ENCODE measurements at places on chromosomes 12 and 14.

DNA sequence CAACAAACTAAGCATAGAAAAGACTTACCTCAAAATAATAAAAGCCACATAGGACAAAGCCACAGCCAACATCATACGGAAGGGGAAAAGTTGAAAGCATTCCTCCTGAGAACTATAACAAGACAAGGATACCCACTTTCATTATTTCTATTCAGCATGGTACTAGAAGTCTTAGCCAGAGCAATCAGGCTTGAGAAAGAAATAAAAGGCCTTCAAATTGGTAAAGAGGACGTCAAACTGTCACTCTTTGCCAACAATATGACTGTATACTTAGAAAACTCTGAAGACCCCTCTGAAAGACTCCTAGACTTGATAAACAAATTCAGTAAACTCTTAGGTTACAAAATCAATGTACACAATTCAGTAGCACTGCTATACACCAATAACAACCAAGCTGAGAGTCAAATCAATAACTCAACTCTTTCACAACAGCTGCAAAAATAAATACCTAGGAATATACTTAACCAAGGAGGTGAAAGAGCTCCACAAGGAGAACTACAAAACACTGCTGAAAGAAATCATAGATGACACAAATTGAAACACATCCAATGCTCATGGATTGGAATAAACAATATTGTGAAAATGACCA, 11.6 kb upstream of the CLEC1A start:
- no peak for DNase-seq

DNA sequence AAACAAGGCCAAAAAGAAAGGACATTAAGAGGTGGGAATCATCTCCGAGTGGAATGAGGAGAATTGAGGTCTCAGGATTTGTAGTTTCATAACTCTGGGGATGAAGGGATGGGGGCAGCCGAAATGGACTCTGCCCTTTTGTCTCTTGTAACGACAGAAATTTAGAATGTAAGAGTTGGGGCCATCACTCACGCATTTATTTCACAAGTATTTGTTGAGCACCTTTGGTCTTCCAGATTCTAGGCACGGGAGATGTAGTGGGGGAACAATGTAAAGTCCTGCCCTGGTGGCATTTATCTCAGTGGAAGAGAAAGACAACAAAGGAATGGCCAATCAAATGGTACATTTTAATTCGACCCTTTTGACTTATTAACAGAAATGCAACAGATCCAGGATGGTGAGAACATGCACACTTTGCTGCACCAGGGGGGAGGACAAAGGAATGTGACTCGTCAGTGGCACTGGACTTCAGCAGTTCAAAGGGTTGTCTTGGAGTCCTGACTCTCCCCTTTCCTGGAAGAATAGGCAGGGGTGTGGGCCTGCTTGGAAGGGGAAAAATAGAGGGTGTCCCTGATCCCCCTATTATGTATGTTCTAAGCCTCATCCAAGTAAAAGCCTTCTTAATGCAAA, 102.0 kb downstream of the TMEM30B start:
- no peak for DNase-seq

DNA sequence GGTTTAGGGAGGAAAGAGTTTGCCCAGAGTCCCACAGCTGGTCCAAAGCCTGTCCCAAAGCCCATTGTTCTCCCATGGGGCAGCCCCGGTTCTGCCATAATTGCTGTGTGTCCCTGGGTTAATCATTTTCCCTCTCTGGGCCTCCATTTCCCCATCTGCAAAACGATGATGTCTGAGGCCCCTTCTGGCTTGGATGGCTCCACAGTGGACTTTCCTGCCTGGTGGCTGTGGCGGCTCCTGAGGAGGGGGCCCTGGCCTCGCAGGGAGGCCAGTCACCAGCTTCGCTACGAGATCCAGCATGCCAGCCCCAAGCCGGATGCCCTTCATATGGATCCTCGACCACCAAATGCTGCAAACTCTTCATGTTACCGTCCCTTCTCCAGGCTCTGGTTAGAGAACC, 37.5 kb upstream of the PPP1R13B start:
- DNase-seq: no peak

GRCh38 chr14:46290706-46291105, 360.9 kb downstream of the RPL10L start:
- no peak for DNase-seq

GRCh38 chr14:90136904-90137303, 75.1 kb downstream of the KCNK13 start:
- no peak for DNase-seq

DNA sequence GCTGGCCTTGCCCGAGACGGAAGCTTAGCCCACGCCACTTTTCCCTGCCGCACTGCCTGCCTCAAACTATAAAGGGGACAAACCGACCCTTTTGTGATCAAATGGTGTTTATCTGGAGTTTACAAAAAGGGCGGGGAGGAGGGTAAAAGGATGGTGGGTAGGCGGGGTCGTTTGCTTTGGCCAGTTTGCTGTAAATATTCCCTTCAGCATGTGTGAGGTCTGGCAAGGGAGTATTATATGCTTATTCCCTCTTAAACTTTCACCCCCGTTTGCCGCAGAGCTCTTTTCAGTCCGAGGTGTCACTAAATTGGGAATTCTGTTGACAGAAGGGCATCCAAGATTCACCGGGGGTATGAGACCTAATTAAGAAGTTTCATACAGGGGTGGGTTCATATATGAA, 3.8 kb upstream of the TBX3 start:
- no peak for DNase-seq

DNA sequence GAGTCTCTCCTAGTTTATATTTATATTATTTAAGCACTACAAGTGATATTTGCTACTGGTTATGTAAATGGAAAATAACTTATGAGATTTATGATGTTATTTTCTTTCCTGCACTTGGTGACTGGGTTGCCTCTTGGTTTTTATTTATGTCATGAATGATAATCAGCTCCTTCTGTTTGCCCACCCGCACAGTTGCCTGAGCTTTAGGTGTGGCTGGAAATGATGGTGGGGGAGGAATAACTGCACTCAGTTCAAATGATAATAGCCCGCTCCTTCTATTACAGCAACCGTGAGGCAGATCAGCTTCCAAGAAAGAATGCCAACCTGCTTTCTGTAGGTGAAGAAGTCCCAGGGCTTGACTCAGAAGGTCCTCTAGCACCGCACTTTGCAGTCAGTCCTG, 190.2 kb upstream of the CAND1 start:
- DNase-seq: no peak

- DNase-seq: no peak
Measured at GRCh38 chr14:102696856-102697495, 80.3 kb upstream of the TRAF3 start.

DNA sequence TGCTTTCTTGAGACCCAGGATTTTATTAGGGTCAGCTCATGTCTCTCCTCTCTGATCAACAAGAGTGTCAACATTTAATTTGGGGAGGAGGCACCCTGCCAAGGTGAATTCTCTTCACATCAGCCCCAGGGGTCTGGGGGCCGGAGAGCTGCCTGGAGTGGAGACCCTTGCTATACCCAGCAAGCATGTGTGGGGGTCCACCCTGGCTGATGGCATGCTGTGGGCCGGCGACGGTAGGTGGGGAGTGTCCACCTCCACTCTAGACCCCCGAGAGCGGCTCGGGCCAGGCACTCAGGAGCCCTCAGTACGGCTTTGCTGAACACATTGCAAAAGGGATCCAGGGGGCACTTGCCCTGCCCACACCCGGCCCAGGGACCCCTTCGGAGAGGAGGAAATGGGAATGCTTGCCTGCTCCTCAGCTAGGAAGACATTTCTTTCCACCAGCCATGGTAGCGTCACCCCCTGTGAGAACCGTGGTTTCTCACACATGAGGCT, 10.4 kb downstream of the MEG3 start:
- DNase-seq: no peak
